ENCODE measurements at places on chromosomes 12 and 14. TPM values are rescaled to one million over a fixed set of nuclear protein-coding genes. Genes with fewer than 3 reads are reported as not detected.

The COL2A1 gene
- total RNA-seq = 2.3 TPM

GRCh38 chr12:49540229-49541139 is 1.7 kb downstream of the KCNH3 start:
- no peak for DNase-seq

GRCh38 chr14:58740379-58740935 is 102.7 kb downstream of the DACT1 start:
- DNase-seq = no peak

- no peak for DNase-seq
Measured at GRCh38 chr12:118544569-118544968, 168.2 kb downstream of the SUDS3 start.

Measured in urinary bladder (tissue), 4 donors.